ENCODE measurements at places on chromosomes 4 and X.
A peak's percentile ranks its signal among the peaks of the same experiment; 100 is the strongest.

GRCh38 chr4:150217808-150218207 lies 139.6 kb downstream of the DCLK2 start:
- no peak for DNase-seq

DNA sequence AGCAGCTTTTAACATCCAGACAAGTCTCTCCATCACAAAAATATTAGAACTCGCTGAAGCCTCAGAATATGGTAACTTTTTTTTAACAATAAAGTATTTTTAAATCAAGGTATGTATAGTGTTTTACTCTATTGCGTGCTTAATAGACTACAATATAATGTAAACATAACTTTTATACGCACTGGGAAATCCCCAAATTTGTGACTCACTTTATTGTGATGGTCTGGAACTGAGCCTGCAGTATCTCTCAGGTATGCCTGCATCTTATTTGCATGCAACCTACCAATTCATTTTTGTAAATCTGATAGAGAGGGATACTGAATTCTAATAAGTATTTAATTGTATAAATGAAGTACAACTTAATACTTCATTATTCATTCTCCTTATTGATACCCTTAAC lies 823.5 kb downstream of the ADGRL3 start:
- no peak for DNase-seq

GRCh38 chr4:143391895-143392294 lies 55.2 kb downstream of the GAB1 start:
- DNase-seq = no peak

- DNase-seq = no peak
These were observed 16.6 kb downstream of the TRIML2 start for GRCh38 chr4:188092824-188093223.

DNA sequence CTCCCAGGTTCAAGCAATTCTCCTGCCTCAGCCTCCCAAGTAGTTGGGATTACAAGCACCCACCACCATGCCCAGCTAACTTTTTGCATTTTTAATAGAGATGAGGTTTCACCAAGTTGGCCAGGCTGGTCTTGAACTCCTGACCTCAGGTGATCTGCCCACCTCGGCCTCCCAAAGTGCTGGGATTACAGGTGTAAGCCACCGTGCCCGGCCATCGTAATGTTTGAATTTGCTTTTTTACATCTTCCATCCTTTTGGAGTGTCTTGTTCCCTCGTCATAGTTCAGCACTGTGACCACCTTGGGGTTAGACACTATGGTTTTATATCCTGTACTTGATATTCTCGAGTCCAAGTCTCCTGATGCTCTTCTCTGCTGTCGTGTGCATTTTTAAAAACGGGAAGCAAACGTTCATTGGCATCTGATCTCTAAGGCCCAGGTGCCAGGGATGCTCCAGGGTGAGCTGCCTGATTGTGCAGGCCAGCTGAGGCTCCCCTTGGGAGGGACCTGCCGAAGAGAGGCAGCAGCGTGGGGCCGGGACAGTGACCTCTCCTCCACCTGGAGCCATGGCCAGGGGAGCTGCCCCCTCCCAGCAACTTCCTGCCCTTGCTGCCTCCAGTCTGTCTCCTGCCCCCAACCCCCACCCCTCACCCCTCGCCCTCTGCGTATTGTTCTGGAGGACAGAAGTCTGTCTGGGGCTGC lies 16.7 kb downstream of the DGKQ start:
- no peak for DNase-seq

DNA sequence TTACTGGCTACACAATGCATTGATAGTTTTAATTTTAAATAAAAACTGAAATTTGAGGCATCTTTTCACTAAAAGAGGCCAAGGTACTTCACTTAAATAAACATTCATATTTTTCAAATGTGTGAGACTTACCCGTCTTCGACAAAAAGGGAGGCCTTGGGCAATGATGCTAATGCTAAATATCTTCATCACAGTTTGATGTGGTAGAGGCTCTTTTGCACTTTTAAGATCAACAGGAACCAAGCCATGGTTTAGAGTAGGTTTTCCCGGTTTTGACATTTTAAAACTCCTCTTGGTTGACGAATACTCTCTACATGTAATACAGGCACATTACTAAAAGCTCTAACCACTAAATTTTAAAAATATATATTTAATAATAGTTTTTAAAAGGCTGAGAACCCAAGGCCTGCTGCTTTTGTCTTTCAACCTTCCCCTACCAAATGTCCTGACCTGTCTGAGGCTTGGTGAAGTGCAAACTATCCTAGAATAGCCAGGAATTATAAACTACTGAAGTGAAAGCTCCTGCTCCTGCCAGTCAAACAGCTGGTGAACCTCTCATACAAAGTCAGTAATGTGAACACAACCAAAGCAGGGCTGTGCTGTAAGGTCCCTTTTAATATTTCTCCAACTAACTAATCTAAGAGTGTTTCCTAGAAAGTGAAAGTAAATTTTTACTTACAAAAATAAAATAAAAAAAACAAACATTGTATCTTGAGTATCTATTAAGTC lies 153.7 kb downstream of the FBXW7 start:
- no peak for DNase-seq

DNA sequence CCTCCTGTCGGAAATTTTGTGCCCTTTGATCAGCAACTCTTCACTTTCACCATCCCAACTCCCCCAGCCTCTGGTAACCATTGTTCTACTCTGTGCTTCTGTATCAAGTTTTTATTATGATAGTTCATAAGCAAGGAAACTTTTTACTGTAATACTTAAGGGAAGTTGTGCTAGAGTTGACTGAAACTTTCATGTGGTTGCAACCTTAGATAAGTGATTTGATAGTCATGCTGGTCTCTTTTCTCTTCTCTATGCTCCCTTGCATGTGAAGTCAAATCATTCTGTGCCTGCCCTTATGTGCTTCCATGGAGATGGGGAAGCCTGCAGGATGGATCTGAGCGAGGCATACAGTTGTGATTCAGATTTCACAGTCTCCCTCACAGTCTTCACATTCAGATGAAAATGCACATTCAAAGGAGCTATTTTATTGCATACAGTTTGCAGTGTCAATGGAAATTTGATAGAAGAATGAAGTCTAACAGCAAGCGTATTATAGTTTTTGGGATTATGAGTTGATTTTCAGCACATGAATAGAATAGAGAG lies 1428.3 kb upstream of the TENM3 start:
- DNase-seq = no peak

DNA sequence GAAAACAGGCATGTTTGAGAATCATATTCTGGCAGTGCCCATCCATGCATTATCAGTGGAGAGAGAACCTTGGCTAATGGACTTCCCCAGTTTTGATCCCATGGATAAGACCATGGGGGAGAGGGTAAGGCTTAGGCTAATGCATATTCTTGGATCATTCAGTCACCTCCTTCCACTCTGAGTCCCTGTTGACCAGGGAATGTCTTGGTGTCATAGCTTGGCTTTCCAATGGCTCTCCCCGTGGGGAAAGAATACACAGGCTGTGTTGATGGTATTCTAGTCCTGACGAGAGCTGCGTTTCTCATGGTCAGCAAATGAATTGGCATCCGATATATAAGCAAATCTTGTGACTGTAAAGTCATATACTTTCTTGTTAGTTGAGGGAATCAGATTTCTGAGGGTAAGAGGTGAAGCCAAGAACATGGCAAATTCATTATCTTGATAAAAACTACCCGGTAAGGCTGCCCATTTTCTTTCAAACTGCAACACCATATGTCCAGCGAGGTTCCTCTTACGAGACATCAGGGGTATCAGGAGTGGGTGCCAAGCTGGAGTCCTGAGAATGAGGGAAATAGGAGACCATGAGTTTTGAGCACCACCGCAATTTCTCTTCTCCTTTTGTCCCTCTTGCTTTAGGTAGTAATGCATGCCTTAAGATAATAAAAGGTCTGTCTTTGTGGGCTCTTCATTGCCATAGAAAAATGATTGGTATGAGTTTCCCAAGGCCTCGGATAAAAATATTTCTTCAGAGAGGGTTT lies 18.0 kb downstream of the RHOH start:
- DNase-seq = no peak

DNA sequence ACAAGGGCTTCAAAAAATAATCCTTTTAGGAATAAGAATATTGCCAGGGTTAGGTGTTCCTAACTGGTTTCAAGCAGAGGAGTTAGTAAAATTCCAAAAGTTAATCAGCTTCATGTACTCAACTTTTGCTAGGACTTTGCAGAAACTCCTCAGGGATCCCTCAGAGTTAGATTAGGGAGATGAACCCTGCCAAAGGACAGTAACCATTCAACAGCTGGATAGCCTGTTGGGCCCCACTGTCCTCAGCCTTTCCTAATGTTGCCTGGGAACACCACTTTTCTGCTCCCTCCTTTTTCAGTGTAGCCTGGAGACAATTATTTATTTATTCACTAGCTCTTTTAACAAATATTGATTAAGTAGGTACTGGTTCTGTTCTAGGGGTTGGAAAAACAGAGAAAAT lies 53.8 kb downstream of the NFKB1 start:
- DNase-seq = no peak

DNA sequence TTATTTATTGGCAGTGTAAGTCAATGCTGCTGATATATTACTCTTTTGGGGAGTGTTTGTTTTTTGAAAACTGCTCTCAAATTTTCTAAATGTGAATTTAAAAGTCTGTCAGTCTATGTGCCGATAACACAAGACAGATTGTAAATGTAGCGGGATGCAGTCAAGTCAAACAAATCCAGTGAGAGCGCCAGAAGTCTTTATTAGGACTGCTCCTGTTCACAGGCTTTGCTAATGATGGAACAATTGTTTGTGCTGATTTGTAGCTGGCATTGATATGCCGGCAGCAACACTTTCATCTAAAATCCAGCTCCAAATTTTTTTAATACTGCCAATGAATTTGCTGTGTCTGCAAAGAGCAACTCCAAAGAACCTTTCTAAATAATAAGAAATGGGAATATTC lies 78.7 kb upstream of the TET2 start:
- DNase-seq = no peak

DNA sequence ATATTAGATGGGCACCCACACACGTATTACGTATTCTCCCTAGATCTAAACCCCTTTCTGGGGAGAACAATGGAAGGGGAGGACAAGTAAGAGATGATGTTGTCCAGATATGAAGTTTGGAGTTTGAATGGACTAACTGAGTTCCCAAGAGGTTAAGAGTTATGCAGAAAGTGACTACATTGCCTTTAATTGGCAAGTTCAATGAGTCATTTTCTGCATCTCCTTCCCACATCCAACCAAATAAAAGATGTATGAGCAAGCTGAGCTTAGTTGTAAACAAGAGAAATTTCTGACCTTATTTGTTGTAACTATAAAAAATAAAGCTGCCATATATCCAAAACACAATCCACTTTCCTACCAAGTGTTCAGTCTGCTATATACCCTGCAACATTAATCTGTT lies 50.5 kb downstream of the TIGD2 start:
- DNase-seq = no peak

DNA sequence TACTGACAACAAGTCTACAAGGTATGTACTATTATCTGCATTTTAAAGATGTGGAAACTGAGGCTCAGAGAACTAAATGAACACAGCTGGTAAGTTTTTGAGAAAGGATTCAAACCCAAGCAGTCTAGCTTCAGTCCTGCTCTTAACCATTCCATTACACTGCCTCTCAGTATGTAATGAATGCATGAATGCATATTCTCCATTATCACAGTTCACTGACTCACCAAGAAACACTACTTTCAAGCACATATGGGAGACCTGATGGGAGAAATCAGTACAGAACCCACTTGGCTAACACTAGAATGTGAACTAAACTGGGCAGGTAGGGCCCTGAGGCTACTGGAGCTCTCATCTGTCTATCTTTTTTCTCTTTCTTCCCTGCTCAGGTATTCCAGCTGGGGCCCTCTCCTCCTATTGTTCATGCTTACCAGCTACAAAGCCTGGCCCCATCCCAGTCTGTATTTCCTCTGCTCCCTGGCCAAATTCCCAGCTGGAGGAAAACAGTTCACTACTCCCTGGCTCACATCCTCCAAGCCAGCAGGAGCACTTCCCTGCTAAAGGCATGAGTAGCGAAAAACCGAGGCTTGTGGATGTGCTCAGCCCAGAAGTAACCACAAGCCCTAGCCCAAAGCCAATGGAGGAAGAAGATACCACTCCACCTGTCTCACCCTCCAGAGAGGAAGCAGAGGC lies 178.2 kb upstream of the ARHGEF9 start:
- no peak for DNase-seq

- DNase-seq = peak; percentile 59
These were observed 1.4 kb downstream of the RPS6KA3 start for GRCh38 chrX:20265221-20265725.

DNA sequence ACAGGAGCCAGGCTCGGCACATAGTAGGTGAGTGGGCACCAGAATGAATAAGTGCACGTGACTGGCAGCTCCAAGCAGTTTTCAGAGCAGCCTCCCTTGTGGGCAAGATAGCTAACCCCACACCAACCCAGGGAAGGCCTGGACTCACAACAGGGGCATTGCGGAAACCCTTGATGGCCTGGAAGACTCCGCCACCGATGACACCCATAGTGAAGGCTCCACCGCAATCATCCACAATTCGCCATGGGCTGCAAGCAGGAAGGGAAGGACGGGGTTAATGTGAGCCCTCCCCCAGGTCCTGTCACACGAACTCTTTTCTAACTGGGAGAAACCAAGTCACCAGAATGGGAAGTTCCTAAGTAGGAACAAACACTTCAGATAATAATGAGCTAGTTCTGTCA lies 957 bp downstream of the TIMM17B start:
- DNase-seq = no peak

- no peak for DNase-seq
These were observed 23.9 kb downstream of the CXXC4 start for GRCh38 chr4:104470770-104471169.

- DNase-seq = no peak
These were observed 20.5 kb downstream of the GAB3 start for GRCh38 chrX:154730253-154730891.

GRCh38 chrX:153902385-153902784 lies 2.1 kb upstream of the AVPR2 start:
- no peak for DNase-seq

DNA sequence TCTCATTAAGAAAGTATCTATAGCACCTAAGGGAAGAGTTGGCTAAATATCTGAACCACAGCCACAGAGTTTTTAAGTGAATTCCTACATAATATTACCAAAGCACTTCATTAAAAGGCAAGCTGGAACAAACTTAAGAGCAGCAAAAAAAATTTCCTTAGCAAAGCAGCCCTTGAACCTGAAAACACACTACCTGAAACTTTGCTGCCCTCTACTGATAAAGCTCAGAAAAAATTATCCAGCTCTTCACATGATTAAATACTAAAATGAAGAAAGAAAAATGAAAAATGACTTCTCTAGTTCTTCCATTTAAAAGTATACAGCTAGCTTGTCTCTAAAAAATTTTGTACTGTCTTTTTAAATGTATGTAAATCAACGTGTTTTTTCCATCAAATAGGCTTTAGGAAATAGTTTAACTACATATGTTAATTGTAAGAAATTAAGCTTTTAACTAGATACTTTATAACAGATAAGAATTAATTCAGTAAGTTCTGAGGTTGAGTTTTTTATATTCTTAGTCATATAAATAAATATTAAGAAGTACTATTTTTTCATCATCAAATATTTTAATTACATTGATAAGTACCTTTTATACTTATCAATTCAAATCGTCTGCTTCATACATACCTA lies 156.1 kb downstream of the STPG2 start:
- DNase-seq = no peak

- no peak for DNase-seq
These were observed 92.2 kb downstream of the NHSL2 start for GRCh38 chrX:72002875-72003274.

GRCh38 chr4:81237791-81238190 lies 22.8 kb upstream of the PRKG2 start:
- DNase-seq = no peak

- no peak for DNase-seq
These were observed 71.1 kb upstream of the EFNB1 start for GRCh38 chrX:68757731-68758130.

Measured in stimulated activated CD8-positive, alpha-beta memory T cell treated with anti-CD3 and anti-CD28 coated beads, Interleukin-12 subunit alpha, Interleukin-12 subunit beta, amount 100 ng/mL, for 4 hours (primary cell).